ENCODE measurements at places on chromosomes 6 and 20.

DNA sequence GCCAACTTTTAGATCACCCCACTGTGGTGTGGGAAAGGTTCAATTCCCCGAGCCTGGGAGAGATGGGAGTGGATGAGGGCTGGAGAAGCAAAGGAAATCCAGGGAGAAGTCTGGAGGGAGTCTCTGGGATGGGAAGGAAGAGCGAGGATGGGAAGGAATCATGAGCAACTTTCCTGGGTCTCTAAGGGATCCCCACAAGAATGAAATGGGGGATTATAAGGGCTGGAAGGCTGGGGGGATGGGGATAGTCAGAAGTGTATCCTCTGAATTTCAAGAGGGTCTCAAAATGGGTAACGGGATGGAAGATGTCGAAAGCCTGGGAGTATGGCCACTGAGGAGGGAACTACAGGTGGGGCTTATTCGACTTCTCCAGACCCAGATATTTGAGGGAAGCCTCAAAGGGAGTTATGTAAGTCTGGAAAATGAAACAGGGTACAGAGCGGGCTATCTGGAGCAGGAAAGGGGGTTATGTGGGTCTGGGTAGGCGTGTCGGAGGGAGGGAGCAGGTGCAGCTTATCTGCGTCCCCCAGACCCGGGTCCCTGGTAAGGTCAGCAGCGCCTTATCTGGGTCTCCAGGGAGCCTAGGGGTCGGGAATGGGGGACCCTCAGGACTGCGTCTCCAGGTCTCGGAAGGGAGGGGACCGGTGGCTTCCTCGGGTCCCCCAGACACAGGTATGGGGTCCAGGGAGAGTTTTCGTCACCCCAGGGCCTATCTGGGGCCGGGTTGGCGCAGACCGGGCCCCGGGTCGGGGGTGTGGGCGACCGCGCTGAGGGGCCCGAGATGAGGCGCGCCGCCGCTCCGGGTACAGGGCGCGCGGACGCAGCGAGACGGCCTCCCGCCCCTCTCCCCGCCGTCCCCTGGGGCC, 550 bp downstream of the PLAGL2 start:
- no peak for DNase-seq

- DNase-seq, result no peak
Measured at GRCh38 chr6:27891320-27891875, 20.8 kb downstream of the OR2B2 start.

- DNase-seq, result no peak
Measured at GRCh38 chr6:51322505-51322904, 503.8 kb downstream of the TFAP2B start.

DNA sequence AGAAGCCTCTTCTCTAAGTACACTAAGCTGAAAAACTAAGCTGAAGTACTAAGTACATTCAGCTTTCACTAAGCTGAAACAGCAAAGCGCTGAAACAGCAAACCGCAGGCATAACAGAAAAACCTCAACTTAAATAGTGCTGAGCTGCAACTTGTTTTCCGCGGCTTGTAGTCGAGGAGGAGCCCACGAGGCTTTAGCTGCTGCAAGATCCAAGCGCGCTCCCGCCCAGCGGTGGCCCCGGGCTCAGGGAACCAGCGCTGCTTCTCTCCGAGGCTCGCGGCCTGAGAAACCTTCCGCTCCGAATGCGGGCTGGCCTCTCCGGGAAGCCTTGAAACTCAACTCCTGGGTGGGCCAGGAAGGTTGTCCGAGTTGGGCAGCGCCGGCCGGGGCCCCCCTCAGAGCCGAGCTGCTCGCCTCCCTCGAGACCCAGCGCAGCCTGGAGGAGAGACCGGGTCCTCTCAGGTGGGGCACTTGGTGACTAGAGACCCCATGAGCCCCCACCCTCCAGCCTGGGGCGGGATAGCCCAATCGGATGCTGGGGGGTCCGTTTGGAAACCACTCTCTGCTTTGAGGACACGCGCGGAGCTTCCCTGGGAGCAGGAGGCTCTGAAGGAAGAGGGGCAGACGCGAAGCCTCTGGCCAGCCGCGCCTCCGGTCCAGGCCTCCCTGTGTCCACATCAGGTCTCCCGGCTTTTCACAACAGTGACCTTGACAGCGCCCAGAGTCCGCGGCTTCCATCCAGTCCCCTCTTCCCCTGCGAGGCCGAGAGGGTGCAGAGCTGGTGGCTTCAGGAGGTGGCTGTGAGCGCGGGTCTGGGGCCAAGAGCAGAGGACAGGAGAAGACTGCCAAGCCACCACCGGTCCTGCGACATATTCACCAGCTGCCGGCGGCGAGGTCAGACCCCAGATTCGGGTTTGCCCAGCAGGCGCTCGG, 38.1 kb upstream of the HLA-E start:
- no peak for DNase-seq

DNA sequence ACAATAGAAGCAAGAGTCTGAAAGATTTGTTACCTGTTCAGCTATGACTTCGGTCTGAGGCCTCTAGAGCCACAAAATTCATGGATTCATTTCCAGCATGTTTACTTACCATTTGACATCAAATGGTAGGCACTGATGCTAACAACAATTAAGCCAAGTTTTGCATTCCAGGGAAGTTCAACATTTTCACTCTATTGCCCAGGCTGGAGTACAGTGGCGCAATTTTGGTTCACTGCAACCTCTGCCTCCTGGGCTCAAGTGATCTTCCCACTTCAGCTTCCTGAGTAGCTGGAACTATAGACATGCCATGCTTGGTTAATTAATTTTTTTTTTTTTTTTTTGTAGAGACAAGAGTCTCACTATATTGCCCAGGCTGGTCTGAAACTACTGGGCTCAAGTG, 114.1 kb upstream of the SGK1 start:
- no peak for DNase-seq

DNA sequence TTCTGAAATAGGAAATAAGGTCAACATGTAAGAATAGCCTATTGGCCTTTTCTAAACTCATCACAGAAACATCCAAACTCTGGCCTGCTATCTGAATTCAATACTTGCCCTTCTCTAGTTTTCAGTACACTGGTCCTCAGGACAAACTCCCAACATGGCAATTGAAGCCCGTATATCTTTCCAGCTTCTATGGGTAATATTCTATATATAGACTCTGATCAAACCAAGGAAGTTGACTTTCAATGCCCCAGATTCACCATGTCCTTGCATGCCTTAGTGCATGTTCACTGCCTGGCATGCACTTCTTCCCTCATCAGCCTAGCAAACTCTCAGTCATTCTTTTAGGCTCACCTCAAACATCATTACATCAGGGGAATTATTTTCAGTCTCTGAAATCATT, 73.2 kb downstream of the RSPO3 start:
- DNase-seq, result no peak

GRCh38 chr6:152220786-152221185, 413.3 kb downstream of the ESR1 start:
- no peak for DNase-seq

GRCh38 chr6:108238322-108238721, 22.5 kb downstream of the SNX3 start:
- no peak for DNase-seq

DNA sequence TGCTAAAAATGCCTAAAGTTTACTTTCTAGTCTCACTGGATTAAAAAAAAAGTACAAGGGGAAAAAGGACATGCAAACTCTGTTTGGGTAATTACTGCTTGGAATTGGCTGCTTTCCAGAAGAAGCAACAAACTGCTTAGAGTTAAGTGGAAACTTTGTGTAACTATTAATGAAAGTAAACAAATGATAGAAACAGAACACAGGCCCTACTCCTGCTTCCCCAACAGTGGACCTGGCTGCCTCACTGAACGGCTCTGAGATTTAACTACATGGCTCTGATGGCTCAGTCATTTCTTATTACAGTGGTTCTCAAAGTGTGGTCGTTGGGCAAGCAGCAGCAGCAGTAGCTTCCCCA, 108.5 kb downstream of the MAN1A1 start:
- DNase-seq, result no peak

DNA sequence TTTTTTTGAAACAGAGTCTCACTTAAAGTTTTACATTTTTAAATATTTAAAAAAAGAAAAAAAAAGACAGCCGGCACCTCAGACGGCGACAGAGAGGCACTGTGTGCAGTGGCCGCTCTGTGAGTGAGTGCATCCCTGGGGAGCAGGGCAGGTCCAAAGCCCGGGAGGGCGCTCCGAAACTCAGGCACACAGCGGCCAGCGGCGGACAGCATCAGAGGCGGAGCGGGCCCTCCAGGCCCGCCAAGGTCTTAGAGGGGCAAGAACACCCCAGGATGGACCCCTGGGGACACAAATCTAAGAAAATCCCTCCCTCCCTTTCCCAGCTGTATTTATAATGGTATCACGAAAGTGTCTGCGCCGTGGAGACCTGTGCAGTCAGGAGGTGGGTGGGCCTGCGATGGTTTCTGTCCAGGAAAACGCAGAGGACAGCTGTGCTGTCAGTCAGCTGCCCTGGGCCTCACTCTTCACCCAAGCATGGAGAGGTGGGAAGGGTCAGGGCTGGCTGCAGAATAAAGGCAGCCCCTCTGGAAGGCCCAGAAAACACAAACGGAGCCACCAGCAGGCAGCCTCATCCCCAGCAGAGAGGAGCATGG, 43.8 kb downstream of the TAF4 start:
- no peak for DNase-seq

GRCh38 chr6:5155906-5156305, 70.8 kb downstream of the PPP1R3G start:
- no peak for DNase-seq

DNA sequence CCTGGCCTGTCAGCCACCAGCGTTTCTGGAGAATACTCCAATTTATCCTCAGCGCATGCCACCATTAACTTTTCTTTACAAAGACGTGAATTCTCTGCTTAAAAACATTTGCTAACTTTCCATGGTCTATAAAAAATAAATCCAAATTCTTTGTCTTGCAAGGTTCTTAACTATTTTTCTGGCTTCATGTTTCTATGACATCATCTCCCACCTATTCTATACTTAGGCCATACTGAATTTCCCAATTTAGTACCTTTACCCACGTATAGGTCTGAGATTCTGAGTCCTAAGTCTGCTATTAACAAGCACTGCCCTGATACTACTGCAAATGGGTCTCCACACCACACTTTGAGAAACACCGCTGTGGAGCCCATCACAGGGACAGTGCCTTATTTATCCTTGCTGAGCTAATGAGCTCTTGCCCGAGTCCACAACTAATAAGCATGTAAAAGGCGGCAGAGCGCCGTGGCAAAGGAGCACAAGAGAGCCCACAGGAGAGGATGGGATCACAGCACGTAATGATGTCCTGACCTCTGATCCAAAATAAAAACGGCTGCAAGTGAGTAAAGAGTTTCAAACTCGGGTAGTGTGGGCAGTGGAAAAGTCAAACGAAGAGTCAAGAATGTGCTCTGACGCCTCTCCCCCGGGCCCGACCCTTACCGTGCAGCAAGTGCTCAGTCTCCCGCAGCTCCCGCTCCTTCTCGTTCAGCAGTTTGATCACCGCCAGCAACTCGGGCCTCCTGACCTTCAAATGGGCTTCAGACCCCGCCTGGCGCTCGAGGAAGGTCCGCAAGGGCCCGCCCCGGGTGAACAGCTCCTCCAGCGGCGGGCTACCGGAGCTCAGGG, 519 bp downstream of the MTRF1L start:
- no peak for DNase-seq

DNA sequence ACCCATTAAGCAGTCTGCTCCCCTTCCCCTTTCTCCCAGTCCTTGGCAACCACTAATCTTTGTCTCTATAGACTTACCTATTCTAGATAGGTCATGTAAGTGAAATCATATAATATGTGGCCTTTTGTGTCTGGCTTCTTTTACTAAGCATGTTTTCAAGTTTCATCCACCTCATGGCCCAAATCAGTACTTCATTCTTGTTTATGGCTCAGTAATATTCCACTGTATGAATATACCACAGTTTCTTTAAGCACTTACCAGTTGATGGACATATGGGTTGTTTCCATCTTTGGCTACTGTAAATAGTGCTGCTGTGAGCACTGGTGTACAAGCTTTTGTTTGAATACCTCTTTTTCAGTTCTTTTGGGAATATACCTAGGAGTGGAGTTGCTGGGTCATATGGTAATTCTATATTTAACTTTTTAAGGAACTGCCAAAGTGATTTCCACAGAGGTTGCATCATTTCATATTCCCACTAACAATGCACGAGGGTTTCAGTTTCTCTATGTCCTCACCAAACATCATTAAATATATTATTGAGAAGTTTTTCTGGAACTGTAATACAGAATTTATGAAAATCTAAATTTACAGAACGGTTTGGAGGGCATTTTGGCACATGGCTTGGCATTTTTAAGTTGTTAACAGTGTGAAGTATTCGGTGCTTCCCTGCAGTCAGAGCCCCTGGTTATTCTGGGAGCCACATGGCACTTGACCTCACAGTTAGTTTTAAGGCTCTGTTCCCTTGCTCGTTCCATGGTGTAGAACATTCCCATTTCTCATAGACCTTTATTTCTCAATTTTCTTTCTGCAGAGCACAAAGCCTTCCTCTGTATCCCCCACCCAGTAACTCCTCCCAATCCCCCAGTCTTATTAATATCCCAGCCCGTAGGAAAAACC, 27.0 kb upstream of the DTNBP1 start:
- no peak for DNase-seq

- DNase-seq, result no peak
Measured at GRCh38 chr6:5878792-5879191, 127.9 kb downstream of the NRN1 start.

- DNase-seq, result no peak
Measured at GRCh38 chr6:37225350-37226169, 32.0 kb upstream of the TBC1D22B start.

GRCh38 chr20:62977613-62978560, 25.4 kb downstream of the SLC17A9 start:
- no peak for DNase-seq

DNA sequence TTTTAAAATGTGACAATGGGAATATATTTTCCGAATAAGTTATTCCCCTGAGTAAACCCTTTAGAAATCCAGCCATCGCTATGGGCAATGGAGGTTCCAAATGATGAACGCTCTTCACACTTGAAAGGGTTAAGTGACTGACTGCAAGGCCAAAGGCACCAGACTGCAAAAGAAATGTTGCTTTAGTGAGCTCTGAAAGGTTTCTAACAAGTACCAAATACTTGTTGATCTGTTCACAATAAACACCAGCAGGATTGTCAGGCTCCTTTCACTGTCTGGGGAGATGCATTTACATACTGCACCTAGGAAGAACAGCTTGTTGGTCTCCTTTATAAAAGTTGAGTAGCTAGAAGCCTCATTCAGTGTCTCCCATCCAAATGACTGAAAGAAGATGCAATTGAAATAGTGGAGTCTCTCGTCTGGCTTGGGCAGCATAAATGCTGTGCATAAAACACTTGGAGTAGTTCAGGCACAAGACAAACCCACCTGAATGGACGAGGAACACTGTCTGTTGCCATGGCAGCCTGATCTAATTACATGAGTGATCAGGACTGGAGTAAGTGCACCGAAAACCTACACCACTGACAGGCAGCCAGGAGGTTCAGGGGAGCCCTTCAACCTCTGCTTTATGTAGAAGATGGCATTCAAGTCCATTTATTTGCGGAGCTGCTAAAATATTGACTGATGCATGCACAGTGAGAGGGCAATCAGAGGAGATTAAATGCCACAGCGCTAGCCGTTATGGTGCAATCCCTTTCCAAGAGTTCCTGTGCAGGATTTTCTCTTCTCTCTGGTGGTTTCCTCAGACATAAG, 2.9 kb downstream of the ATXN1 start:
- DNase-seq, result no peak
